ENCODE measurements at places on chromosomes 12 and 14. TPM values are rescaled to one million over a fixed set of nuclear protein-coding genes. Genes with fewer than 3 reads are reported as not detected.

The OTX2 gene
- polyA plus RNA-seq: not detected

The TSPAN19 gene
- polyA plus RNA-seq: 0.57 TPM

The HOXC11 gene
- not detected for polyA plus RNA-seq

The SYT1 gene
- polyA plus RNA-seq: 0.19 TPM

The ZDHHC22 gene
- polyA plus RNA-seq: 0.04 TPM

The AKAP3 gene
- polyA plus RNA-seq: 0.87 TPM

The TOMM20L gene
- not detected for polyA plus RNA-seq

The SIX1 gene
- polyA plus RNA-seq: not detected

The RDH5 gene
- polyA plus RNA-seq: 12.6 TPM

The NEDD8 gene
- 118 TPM for polyA plus RNA-seq

The DAO gene
- polyA plus RNA-seq: not detected

The UBE2N gene
- polyA plus RNA-seq: 18.3 TPM

The AQP6 gene
- 0.31 TPM for polyA plus RNA-seq

The FGD6 gene
- polyA plus RNA-seq: 1.4 TPM

GRCh38 chr14:41634286-41634685, 27.6 kb downstream of the LRFN5 start:
- no peaks in the 10 kb centered on the region for H3K36me3 ChIP-seq
- no peak overlapping the region for H3K27ac ChIP-seq
- H3K4me1 ChIP-seq: no peaks in the 10 kb centered on the region
- no peak overlapping the region for H3K4me3 ChIP-seq
- no peaks in the 10 kb centered on the region for H3K27me3 ChIP-seq

- no peak overlapping the region for H3K4me3 ChIP-seq
- peak overlapping the region; percentile 80 for H3K27ac ChIP-seq
- no peaks in the 10 kb centered on the region for H3K27me3 ChIP-seq
- peaks cover 71% of the 10 kb centered on the region for H3K4me1 ChIP-seq
- peaks cover 14% of the 10 kb centered on the region for H3K36me3 ChIP-seq
- DNase-seq: no peak
Measured at GRCh38 chr14:73742520-73743238, 28.5 kb upstream of the PNMA1 start.

GRCh38 chr14:43297794-43298193, 1209.3 kb downstream of the FSCB start:
- H3K4me3 ChIP-seq: no peak overlapping the region
- H3K27ac ChIP-seq: no peak overlapping the region
- H3K4me1 ChIP-seq: no peaks in the 10 kb centered on the region
- H3K27me3 ChIP-seq: no peaks in the 10 kb centered on the region
- no peak for DNase-seq

- H3K27me3 ChIP-seq: no peaks in the 10 kb centered on the region
- no peaks in the 10 kb centered on the region for H3K4me1 ChIP-seq
- no peak overlapping the region for H3K4me3 ChIP-seq
- H3K27ac ChIP-seq: no peak overlapping the region
Measured at GRCh38 chr12:64531665-64532334, 78.5 kb upstream of the RASSF3 start.

GRCh38 chr14:83289896-83290295, 1756.2 kb upstream of the SEL1L start:
- DNase-seq: no peak
- H3K4me3 ChIP-seq: no peak overlapping the region
- H3K36me3 ChIP-seq: no peaks in the 10 kb centered on the region
- H3K27me3 ChIP-seq: no peaks in the 10 kb centered on the region
- no peak overlapping the region for H3K27ac ChIP-seq
- H3K4me1 ChIP-seq: peaks cover 6% of the 10 kb centered on the region

- no peaks in the 10 kb centered on the region for H3K27me3 ChIP-seq
- H3K4me3 ChIP-seq: no peak overlapping the region
- H3K27ac ChIP-seq: no peak overlapping the region
- H3K4me1 ChIP-seq: peaks cover 10% of the 10 kb centered on the region
- DNase-seq: no peak
Measured at GRCh38 chr12:19964549-19964948, 403.8 kb upstream of the PDE3A start.

- no peaks in the 10 kb centered on the region for H3K36me3 ChIP-seq
- no peak overlapping the region for H3K4me3 ChIP-seq
- no peak for DNase-seq
- H3K27me3 ChIP-seq: no peaks in the 10 kb centered on the region
- H3K27ac ChIP-seq: no peak overlapping the region
Measured at GRCh38 chr12:111927346-111927745, 85.3 kb downstream of the MAPKAPK5 start.

DNA sequence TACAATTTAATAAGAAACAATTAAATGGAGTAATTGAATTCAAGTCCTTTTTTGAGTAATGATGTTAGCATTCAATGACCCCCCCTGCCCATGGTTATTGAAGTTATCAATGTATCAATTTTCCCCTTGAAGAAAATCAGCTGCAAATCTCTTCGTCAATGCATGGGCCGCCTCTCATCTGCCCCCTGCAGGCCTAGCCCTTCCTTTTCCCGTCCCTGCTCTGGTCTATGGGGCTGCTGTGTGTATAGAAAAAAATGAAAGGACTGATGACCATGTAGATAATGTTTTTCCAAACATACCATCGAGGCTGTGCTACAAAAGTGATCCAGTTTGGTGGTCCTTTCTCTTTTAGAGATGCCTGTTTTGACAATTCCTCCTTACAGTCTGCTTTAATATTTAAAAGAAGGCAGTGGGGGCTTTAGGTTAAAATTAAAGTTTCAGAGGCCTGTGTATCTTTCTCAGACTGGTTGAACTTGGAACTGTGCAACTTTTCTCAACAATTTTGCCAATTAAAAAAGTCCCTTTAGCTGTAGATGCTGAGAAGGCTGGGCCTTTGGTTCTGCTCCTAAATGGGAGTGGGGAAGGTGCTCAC, 98.4 kb downstream of the APAF1 start:
- no peaks in the 10 kb centered on the region for H3K4me1 ChIP-seq
- H3K27ac ChIP-seq: no peak overlapping the region
- H3K36me3 ChIP-seq: no peaks in the 10 kb centered on the region
- H3K4me3 ChIP-seq: no peak overlapping the region
- H3K27me3 ChIP-seq: no peaks in the 10 kb centered on the region

DNA sequence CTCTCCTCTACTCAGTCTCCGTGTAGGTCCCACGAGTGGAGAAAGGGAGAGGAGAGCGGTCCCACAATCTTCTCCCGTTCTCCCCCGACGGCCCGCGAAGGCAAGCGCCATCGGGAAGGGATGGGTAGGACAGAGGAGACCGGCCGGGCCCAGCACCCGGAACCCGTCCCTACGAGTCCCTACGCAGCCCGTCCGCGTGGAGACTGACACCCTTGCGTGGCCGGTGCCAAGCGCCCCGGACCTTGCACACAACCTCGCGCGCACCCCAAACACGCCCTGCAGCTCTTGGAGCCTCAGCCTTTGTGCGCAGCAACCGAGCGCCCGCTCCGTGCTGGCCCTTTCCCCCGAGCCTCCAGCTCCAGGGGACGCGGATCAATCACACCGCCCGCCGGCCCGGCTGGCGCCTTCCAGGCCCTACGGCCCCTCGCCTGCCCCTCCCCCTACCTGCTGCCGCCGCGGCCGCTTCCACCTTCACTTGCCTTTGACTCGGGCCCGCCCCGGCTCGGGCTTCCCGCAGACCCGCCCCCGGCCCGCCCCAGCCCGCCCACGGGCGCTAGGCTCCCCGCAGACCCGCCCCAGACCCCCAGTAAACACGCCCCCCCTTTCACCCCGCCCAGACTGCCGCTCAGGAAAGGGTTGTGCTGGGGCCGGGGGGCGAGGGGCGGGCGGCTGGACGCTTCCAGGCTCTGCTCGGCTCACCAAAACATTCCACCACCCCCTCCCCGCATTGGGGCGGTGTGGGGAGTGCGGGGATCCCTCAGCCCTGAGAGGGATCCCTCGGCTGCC, at the start of gene NDRG2:
Gene NDRG2 (minus strand): TSS at position 477 of the 786 bp plus-strand sequence. CDS start 1,746 bp downstream, outside the sequence.
- H3K36me3 ChIP-seq: peaks cover 10% of the 10 kb centered on the region
- H3K27me3 ChIP-seq: no peaks in the 10 kb centered on the region
- peak; percentile 85 for DNase-seq
- peak within 1 kb of the TSS; percentile 95 for H3K4me3 ChIP-seq

GRCh38 chr14:95261616-95262510, 57.8 kb downstream of the CLMN start:
- H3K4me1 ChIP-seq: peaks cover 74% of the 10 kb centered on the region
- no peaks in the 10 kb centered on the region for H3K27me3 ChIP-seq
- H3K4me3 ChIP-seq: no peak overlapping the region
- H3K27ac ChIP-seq: peak overlapping the region; percentile 94

DNA sequence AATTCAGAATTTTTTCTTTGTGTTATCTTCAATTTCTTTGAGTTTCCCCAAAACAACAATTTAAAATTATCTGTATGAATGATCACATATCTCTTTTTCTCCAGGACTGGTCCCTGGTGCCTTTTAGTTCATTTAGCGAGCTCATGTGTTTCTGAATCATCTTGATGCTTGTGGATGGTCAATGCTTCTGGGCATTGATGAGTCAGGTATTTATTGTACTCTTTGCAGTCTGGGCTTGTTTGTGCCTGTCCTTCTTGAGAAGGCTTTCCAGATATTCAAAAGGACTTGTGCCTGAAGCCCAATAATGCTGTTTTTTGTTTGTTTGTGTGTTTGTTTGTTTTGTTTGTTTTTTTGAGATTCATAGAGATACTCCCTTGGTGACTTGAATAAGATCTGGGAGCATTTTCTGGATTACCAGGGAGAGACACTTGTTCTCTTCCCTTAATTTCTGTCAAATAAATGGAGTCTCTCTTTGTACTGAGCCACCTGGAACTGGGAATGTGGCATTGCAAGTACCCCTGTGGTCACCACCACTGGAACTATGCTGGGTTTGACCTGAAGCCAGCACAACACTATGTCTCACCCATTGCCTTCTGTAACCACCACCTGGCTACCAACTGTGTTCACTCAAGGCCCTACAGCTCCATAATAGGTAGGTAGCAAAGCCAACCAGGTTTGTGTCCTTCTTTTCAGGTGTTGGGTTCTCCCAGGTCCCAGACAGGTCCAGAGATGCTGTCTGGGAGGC, 56.3 kb downstream of the SLC6A15 start:
- H3K27me3 ChIP-seq: no peaks in the 10 kb centered on the region
- no peaks in the 10 kb centered on the region for H3K36me3 ChIP-seq
- no peaks in the 10 kb centered on the region for H3K4me1 ChIP-seq
- no peak for DNase-seq
- no peak overlapping the region for H3K27ac ChIP-seq

DNA sequence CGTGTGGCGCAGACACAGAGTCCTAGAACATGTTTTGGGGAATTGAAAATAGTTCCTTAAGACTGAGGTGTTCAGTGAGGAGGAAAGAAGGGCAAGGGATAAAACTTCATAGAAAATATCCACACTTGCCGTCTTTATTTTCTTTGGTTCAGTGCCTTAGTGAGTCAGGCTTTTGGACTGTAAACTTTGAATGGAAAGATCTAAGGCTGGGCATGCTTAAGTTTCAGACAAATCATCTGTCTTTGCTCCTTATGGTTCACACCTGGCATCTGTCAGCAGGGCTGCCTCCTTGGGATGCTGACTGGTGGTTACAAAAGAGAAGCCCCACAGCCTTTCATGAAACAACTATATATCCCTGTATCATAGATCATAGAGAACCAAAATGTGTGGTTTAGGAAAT, 136.3 kb upstream of the PRICKLE1 start:
- H3K36me3 ChIP-seq: no peaks in the 10 kb centered on the region
- no peak for DNase-seq
- H3K4me1 ChIP-seq: no peaks in the 10 kb centered on the region
- H3K27ac ChIP-seq: no peak overlapping the region
- no peak overlapping the region for H3K4me3 ChIP-seq

DNA sequence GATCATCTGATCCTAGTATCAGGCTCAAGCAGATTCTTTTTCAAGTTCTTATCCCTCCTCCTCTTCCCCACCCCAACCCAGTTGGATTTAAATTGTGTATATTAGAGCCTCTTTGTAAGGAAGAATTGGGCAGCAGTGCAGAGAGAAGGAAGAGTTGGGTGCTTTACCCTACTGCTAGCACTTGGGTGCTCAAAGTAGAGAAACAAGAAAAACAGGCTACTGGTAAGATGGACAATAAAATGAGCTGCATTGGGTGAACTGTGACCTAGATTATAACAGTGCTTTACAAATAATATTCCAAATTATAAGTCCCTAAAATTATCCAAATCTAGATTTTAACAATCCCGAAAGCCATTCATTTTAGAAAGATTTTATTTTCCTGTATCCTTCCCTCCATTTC, 363.4 kb upstream of the GARIN6 start:
- H3K27ac ChIP-seq: no peak overlapping the region
- no peaks in the 10 kb centered on the region for H3K27me3 ChIP-seq
- H3K4me3 ChIP-seq: no peak overlapping the region
- H3K36me3 ChIP-seq: no peaks in the 10 kb centered on the region

GRCh38 chr14:98909251-98909944, 362.6 kb downstream of the BCL11B start:
- no peaks in the 10 kb centered on the region for H3K36me3 ChIP-seq
- H3K4me3 ChIP-seq: no peak overlapping the region
- no peaks in the 10 kb centered on the region for H3K4me1 ChIP-seq
- no peak for DNase-seq
- no peak overlapping the region for H3K27ac ChIP-seq

GRCh38 chr12:43937947-43938346, 102.1 kb downstream of the TMEM117 start:
- H3K36me3 ChIP-seq: no peaks in the 10 kb centered on the region
- no peaks in the 10 kb centered on the region for H3K27me3 ChIP-seq
- H3K4me1 ChIP-seq: no peaks in the 10 kb centered on the region
- no peak overlapping the region for H3K4me3 ChIP-seq
- no peak for DNase-seq

DNA sequence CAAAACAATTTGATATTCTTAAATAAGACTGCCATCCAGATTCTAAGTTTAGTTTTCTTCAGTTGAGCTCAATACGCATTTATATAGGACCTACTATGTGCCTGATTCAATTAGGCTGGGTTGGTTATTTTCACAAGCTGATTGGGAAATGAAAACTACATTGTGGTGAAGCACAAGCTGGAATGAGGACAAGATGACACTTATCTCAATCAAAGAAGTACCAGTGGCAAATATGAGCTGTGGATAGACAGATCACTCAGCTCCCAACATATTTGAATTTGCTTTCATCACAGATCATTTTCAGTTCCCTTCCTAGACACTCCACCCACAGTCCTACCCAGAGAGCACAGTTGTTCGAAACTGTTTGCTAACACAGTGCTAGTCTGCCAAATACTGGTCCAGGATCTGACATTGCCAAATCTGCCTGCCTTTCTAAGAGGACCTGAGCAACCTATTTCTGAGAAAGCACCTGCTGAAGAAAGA, 74.7 kb downstream of the LLPH start:
- DNase-seq: no peak
- no peak overlapping the region for H3K4me3 ChIP-seq
- no peaks in the 10 kb centered on the region for H3K4me1 ChIP-seq
- no peak overlapping the region for H3K27ac ChIP-seq
- no peaks in the 10 kb centered on the region for H3K36me3 ChIP-seq

- H3K27ac ChIP-seq: no peak overlapping the region
- no peak overlapping the region for H3K4me3 ChIP-seq
- H3K36me3 ChIP-seq: no peaks in the 10 kb centered on the region
- no peaks in the 10 kb centered on the region for H3K27me3 ChIP-seq
- no peaks in the 10 kb centered on the region for H3K4me1 ChIP-seq
Measured at GRCh38 chr14:58488550-58488949, 61.0 kb downstream of the KIAA0586 start.

GRCh38 chr12:120234643-120235368, 30.7 kb downstream of the PXN start:
- DNase-seq: peak; percentile 86
- H3K27ac ChIP-seq: peak overlapping the region; percentile 77
- H3K4me1 ChIP-seq: peaks cover 41% of the 10 kb centered on the region
- no peaks in the 10 kb centered on the region for H3K36me3 ChIP-seq
- no peaks in the 10 kb centered on the region for H3K27me3 ChIP-seq

GRCh38 chr14:93104961-93105360, 10.8 kb downstream of the ITPK1 start:
- H3K36me3 ChIP-seq: no peaks in the 10 kb centered on the region
- no peaks in the 10 kb centered on the region for H3K27me3 ChIP-seq
- peaks cover 12% of the 10 kb centered on the region for H3K4me1 ChIP-seq
- H3K27ac ChIP-seq: no peak overlapping the region
